CD4-positive, alpha-beta memory T cell (primary cell): ENCODE measurements at places on chromosomes 4 and X.

DNA sequence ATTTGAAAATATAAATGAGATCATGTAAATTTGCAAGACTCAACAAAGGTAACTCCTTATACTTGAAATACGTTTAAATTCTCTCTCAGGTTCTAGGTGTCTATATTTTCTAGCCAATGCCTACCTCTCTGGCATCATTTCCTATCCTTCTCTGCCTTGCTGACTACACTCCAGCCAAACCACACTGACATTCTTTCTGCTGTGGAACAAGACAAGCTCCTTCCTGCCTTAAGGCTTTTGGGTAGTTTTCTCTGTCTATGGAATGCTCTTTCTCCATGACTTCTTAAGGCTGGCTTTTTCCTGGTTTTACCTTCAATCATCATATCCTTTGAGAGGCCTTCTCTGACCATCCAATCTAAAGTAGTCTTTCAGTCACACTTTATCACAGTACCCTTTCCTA, 201.0 kb downstream of the SPRY1 start:
- H3K36me3 ChIP-seq, result no peaks in the 10 kb centered on the region
- no peak for DNase-seq
- no peaks in the 10 kb centered on the region for H3K27me3 ChIP-seq
- H3K27ac ChIP-seq, result no peak overlapping the region
- no peak overlapping the region for H3K4me3 ChIP-seq
- H3K4me1 ChIP-seq, result peaks cover 21% of the 10 kb centered on the region

DNA sequence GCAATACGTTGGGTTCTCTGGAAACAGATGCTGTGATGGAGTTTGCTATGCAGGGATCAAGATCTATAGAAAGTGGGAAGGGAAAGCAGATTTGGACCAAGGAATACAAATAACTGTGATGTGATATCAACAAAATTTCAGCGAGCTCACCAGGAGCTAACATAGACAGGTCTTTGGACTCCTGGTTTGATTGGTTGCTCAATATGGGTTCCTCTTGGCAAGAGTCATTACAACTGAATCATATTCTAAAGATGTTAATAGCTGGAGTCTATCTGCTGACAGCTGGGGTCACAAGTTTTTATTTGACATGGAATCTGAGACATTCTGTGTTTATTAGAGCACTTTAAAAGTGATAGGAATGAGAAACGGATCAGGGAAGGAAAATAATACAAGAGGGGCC, 637.6 kb upstream of the GNPDA2 start:
- H3K4me1 ChIP-seq, result no peaks in the 10 kb centered on the region
- H3K4me3 ChIP-seq, result no peak overlapping the region
- no peaks in the 10 kb centered on the region for H3K27me3 ChIP-seq
- no peak overlapping the region for H3K27ac ChIP-seq

GRCh38 chr4:181559637-181560036, 683.6 kb upstream of the TENM3 start:
- DNase-seq, result no peak
- H3K36me3 ChIP-seq, result no peaks in the 10 kb centered on the region
- no peak overlapping the region for H3K4me3 ChIP-seq
- no peaks in the 10 kb centered on the region for H3K4me1 ChIP-seq
- H3K27me3 ChIP-seq, result no peaks in the 10 kb centered on the region

GRCh38 chr4:172688534-172688933, 480.1 kb upstream of the GALNT7 start:
- H3K27ac ChIP-seq, result no peak overlapping the region
- DNase-seq, result no peak
- H3K4me3 ChIP-seq, result no peak overlapping the region
- H3K27me3 ChIP-seq, result no peaks in the 10 kb centered on the region
- H3K4me1 ChIP-seq, result no peaks in the 10 kb centered on the region

GRCh38 chrX:38606821-38607220, 45.5 kb downstream of the TSPAN7 start:
- no peaks in the 10 kb centered on the region for H3K27me3 ChIP-seq
- H3K27ac ChIP-seq, result no peak overlapping the region
- no peak for DNase-seq
- no peaks in the 10 kb centered on the region for H3K36me3 ChIP-seq
- H3K4me1 ChIP-seq, result no peaks in the 10 kb centered on the region

DNA sequence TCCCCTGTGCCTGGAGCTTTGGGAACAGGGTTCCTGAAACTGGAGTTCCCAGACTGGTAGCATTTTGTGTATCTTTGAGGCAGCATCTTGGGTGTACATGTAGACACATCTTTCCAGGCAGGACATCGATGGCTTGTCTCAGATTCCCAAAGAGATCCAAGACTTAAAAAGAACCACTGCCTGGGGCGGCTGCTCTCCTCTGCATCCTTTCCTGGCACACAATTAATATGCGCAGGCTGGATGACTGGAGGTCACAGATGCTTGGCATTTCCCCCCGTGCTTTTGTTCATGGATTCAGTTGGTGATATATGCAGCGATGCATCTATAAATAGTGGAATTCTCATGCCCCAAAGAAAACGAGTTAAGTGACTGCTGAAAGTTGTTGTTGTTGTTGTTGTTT, 80.5 kb downstream of the CLDN34 start:
- no peaks in the 10 kb centered on the region for H3K4me1 ChIP-seq
- no peak for DNase-seq
- no peak overlapping the region for H3K27ac ChIP-seq
- no peaks in the 10 kb centered on the region for H3K27me3 ChIP-seq
- no peaks in the 10 kb centered on the region for H3K36me3 ChIP-seq
- no peak overlapping the region for H3K4me3 ChIP-seq

- H3K4me3 ChIP-seq, result no peak overlapping the region
- H3K27me3 ChIP-seq, result no peaks in the 10 kb centered on the region
- no peaks in the 10 kb centered on the region for H3K4me1 ChIP-seq
- no peaks in the 10 kb centered on the region for H3K36me3 ChIP-seq
- H3K27ac ChIP-seq, result no peak overlapping the region
- DNase-seq, result no peak
Measured at GRCh38 chr4:174198828-174199227, 84.6 kb downstream of the FBXO8 start.
